ENCODE measurements at places on chromosomes 5 and 9. TPM values are rescaled to one million over a fixed set of nuclear protein-coding genes. Genes with fewer than 3 reads are reported as not detected.

SLC27A4 gene
- polyA plus RNA-seq: 11.8 TPM

FUT7 gene
- not detected for polyA plus RNA-seq

ARID3C gene
- polyA plus RNA-seq: not detected

TSSK1B gene
- polyA plus RNA-seq: not detected

SECISBP2 gene
- polyA plus RNA-seq: 11.9 TPM

SGCD gene
- 71.2 TPM for polyA plus RNA-seq

BARHL1 gene
- polyA plus RNA-seq: not detected

DNA sequence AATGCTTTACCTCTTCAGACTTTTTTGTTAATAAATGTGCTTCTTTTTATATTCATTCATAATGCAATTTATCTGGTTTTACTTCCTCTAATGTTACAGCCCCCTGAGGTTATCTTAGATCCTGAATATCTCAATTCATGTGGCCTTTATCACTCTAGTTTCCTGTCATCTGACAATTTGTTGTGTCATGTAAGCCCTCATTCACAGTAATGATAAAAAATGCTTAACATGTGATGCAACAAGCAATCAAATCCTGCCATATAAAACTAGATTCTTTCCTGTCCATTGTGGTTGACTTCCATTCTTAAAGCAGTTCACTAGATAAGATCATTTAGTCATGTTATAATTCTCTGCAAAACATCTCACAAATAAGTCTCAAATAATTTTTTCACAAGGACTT, 991.2 kb upstream of the ACO1 start:
- no peak overlapping the region for H3K4me3 ChIP-seq
- no peak for DNase-seq
- H3K27ac ChIP-seq: no peak overlapping the region
- H3K36me3 ChIP-seq: no peaks in the 10 kb centered on the region
- H3K4me1 ChIP-seq: no peaks in the 10 kb centered on the region

DNA sequence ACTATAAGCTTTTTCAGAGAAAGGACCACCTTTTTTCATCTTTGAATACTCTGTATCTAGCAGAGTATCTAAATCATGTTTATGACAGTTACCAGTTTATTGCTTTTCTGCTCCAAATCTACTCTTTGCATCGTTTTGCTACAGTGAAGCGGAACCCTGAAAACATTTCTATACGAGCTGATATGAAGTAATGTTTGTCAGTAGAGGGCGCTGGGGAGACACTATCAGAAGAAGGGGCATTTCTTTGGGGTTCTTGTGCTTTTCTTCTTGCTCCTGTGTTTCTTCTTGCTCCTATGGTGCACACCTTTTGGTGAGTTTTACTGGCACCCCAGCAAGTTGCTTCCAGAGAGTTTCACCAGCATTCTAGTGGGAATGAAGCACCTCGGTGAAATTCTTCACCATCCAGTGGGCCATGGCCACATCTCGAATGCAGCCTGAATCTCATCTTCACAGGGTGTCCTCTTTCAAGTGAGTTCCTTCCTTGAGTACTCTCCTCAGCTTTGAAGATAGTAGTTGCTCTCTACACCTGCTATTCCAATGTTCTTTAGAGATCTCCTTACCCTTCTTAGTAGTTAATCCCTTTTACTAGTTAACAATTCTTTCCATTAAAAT, 98.4 kb downstream of the FGF1 start:
- peak; percentile 70 for DNase-seq
- H3K4me1 ChIP-seq: peaks cover 5% of the 10 kb centered on the region
- no peaks in the 10 kb centered on the region for H3K36me3 ChIP-seq
- no peak overlapping the region for H3K4me3 ChIP-seq
- H3K27me3 ChIP-seq: no peaks in the 10 kb centered on the region

DNA sequence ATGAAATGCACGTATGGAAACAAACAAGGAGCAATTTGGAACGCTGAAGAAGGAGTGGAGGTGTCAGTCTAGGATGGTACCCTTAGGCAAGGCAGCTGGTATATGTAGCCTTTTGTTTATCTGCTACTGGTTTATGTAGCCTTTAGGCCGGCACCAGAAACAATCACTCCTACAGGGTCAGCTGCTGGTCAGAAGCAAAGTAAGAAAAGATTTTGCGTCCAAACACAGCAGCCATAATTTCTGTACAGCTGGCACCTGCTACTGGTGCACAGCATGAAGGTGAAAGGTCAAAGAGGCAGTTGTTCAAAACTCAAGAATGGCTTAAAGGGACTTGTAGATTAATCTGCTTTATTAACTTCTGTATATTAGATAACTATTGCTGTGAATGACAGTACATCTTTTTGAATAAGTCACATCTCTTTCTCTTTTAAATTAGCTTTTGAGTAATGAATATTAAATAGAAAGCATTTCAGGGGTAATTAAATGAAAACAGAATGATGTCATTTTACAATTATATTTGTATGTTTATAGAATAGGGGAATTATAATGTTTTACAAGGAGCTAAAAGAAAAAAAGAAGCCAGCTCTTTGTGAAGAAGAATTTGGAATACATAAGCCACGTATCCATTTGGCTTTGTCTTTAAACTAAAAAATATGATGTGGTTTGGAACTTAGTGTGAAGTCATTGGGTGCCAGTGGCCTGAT, 33.1 kb upstream of the TLX3 start:
- H3K27ac ChIP-seq: no peak overlapping the region
- no peak for DNase-seq
- no peak overlapping the region for H3K4me3 ChIP-seq
- no peaks in the 10 kb centered on the region for H3K27me3 ChIP-seq

- no peaks in the 10 kb centered on the region for H3K36me3 ChIP-seq
- no peaks in the 10 kb centered on the region for H3K4me1 ChIP-seq
- no peak for DNase-seq
Measured at GRCh38 chr5:136749016-136749415, 383.7 kb upstream of the TRPC7 start.

- H3K27me3 ChIP-seq: no peaks in the 10 kb centered on the region
- DNase-seq: no peak
- H3K4me3 ChIP-seq: no peak overlapping the region
- no peaks in the 10 kb centered on the region for H3K36me3 ChIP-seq
- no peak overlapping the region for H3K27ac ChIP-seq
Measured at GRCh38 chr5:166726406-166726805, 1565.0 kb upstream of the WWC1 start.

DNA sequence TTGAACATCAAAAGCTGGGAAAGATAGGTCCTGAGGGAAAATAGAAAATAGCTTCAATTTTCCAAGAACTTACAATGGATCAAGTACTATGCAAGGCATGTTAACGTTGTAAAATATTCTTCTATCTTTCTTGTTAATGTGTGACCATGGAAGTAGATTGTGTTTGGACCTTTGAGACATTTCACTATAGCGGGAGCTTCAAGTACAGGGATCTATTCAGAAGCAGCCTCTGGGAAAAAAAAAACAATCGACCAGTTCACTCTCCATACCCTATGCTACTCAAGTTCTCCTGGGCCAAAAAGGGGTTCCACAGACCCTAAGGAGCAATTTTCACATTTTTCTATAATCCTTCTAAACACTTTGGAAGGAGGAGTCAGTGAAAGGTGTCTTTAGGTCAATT, 54.1 kb upstream of the ATP10B start:
- no peak overlapping the region for H3K27ac ChIP-seq
- no peaks in the 10 kb centered on the region for H3K4me1 ChIP-seq
- H3K27me3 ChIP-seq: no peaks in the 10 kb centered on the region
- H3K4me3 ChIP-seq: no peak overlapping the region
- H3K36me3 ChIP-seq: no peaks in the 10 kb centered on the region
- DNase-seq: no peak

GRCh38 chr9:71608825-71609447, 159.4 kb downstream of the CEMIP2 start:
- H3K27me3 ChIP-seq: no peaks in the 10 kb centered on the region
- no peak for DNase-seq
- no peak overlapping the region for H3K27ac ChIP-seq
- H3K36me3 ChIP-seq: no peaks in the 10 kb centered on the region

DNA sequence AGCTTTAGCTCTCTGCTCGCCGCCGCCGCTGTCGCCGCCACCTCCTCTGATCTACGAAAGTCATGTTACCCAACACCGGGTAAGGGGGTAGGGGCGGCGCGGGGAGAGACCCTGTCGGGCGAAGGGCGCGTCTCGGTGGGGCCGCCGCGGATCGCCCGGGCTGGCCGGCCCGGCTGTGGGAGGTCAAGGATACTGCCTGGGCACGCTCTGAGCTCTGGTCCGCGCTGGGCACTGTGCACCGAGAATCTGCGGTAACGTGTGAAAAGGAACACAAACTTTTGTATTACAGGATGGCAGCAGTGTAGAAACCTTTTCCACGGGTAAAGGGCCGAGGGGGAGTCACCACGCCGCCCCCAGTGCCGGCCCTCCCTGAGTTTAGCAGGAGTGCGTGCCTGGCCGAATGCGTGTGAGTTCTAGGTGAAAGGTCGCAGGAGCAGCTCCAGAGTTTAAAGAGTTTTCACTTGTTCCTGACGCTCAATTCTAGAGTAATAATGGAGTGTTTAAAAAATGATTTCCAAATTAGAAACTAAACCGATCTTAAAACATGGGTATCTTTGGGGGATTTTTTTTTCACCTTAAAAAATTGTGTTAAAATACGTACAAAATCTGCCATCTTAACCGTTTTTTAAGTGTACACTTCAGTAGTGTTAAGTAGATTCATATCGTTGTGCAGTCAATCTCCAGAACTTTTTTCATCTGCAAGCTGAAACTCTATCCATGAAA, at the start of gene HSDL2:
TSS of gene HSDL2 (plus strand) at position 7 of the 723 bp plus-strand sequence. CDS start at position 63, 56 bp downstream.
- peaks cover 15% of the 10 kb centered on the region for H3K4me1 ChIP-seq
- H3K27ac ChIP-seq: peak within 1 kb of the TSS; percentile 96
- no peaks in the 10 kb centered on the region for H3K27me3 ChIP-seq
- peak; percentile 78 for DNase-seq

DNA sequence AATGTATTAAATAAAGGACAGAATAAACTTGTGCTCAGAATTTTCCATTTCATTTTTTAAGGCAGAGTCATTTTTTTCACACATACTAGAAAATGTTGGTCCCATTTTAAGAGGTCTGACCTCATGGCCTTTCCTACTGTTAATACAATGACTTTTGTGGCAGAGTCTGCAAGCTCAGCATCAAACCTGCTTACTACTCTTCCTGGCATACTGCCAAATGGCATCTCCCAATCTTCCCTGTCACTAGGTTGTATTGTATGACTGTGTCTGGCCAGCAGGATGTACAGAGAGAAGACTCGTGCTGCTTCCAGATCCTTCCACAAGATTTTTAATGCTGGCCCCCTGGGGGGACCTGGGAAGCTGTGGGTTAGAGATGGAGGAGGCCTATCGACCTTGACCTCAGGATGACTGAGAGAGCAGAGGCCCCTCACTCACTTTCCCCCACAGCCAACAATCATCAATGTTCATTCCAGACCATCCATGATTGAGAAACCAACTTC, 64.7 kb downstream of the BARX1 start:
- no peaks in the 10 kb centered on the region for H3K4me1 ChIP-seq
- H3K27ac ChIP-seq: no peak overlapping the region
- no peak for DNase-seq
- H3K27me3 ChIP-seq: no peaks in the 10 kb centered on the region
- H3K4me3 ChIP-seq: no peak overlapping the region
- H3K36me3 ChIP-seq: no peaks in the 10 kb centered on the region

- no peaks in the 10 kb centered on the region for H3K4me1 ChIP-seq
- no peaks in the 10 kb centered on the region for H3K27me3 ChIP-seq
- H3K4me3 ChIP-seq: no peak overlapping the region
- DNase-seq: no peak
Measured at GRCh38 chr5:1945606-1946005, 62.9 kb upstream of the IRX4 start.
